ENCODE measurements at places on chromosomes 2 and 18.
A peak's percentile ranks its signal among the peaks of the same experiment; 100 is the strongest.

GRCh38 chr2:148538375-148538774 is 106.2 kb upstream of the EPC2 start:
- no peak for DNase-seq

DNA sequence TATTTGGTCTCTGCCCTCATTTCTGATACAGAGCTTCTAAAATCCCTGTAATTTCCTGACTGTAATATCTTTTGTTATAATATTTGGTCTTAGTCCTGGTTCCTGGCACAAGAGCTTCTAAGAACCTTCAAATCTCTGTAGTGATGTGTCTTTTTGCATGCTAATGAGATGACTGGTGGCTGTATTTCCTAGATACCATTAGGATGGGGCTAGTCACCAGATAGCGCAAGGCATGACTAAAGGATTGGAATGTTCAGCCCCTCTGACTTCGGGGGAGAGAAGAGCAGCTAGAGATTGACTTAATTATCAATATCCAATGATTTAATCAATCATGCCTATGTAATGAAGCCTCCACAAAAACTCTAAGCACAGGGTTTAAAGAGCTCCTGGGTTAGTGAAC is 620.8 kb upstream of the ACVR2A start:
- DNase-seq: no peak

- no peak for DNase-seq
Measured at GRCh38 chr2:31811482-31811881, 199.3 kb downstream of the MEMO1 start.

DNA sequence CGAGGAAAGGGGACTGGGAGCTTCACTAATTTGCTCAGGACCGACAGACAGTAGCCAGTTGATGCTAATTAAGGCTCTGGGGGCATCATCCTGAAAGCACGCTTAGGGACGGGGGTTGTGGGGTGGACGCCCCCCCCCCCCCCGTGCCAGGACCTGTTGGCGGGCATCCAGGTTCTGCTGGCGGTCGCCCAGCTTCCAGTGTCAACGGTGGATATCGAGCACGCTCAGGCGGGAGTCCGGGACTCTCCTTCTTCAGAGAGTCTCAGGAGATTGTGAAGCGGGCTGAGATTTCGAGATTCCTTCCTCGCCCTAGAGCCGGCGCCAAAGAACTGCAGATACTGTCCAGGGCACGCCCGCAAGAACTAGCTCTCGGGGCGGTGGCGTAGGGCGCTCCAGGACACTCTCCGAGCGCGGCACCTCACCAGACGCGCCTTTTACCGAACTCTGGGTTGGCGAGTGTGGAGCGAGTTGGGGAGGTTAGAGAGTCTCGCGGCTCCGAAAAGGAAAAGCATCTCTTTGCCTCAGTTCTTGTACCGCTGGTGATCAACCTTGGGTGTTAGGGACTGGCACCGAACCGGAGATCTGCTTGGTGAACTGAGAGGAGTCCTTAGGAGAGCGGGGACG is 5.6 kb downstream of the RAX start:
- no peak for DNase-seq

DNA sequence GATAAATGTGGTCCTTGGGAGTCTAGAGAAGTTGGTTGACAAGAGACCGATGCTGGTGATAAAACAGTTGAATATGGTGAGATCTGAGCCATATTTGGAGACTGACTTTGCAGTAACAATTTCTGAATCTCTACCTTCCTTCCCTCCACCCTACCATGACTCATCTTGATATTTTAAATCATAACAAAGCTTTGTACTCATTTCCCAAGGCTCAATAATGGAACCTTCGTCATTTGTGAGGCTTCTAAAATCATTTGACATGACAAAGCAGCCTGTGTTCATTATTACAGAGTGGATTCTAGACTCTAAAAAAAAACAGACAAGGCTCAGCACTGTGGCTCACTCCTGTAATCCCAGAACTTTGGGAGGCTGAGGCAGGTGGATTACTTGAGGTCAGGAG is 38.5 kb upstream of the PDCL3 start:
- DNase-seq: no peak

DNA sequence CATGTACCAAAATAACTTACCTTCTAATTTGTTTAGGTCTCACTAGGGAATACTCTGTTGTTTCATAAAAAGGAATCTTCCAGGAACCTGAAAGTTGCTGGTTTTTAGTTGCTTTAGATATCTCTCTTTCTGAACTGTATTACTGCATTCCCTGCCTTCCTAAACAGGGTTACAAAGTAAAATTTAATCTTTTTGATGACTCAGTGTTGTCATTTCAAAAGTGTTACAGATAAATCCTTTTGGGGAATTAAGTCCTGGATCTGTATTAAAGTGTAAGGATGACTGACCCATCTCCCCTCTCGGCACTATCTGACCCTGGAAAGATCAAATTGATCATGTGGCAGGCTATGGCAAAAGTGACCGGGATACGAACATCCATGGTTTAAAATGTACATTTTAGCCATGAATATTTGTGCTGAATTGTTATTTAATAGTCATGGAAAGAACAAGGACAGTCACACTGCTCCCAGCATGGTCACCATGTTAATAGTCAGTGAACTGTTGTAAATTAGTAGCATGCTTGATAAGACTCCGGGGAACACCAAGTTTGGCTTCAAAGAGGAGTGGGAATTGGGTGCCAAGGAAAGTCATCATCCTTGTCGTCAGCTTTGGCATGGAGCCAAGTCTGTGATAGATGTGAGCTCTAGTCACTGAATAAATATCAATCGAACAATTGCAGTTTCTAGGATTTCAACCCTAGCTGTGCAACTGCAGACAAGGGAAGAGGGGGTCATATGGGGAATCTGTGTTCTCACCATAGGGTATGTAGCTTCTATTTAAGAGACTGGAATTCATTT is 4.2 kb downstream of the PLEKHA3 start:
- DNase-seq: no peak

GRCh38 chr2:127740665-127741288 is 39.5 kb downstream of the SFT2D3 start:
- no peak for DNase-seq

DNA sequence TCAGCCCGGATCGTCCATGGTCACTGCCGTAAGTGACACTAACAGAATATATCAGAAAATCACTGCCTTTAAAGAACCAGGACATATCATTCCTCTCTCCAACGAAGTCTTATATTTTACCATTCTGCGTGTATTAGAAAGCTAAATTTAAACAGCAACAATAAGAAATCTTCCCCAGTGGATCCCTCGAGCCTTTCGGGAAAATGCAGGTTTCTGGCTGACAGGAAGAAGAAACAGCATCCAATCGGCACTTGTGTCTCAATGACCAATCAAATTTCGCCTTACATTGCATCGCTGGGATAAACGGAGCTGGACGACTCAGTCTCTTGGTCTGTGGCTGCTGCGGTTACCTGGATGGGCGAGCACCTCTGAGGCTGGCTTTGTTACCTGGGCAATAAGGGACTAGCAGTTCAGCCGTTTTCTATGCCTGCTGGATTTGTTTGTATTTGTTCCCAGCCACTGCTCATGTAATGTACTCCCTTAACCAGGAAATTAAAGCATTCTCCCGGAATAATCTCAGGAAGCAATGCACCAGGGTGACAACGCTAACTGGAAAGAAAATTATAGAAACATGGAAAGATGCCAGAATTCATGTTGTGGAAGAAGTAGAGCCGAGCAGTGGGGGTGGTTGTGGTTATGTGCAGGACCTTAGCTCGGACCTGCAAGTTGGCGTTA is at the start of gene DUSP19:
Gene DUSP19, plus strand, starts transcription at position 284 of the 675 bp plus-strand sequence. Its CDS starts 187 bp downstream, at position 471.
- peak; percentile 81 for DNase-seq

DNA sequence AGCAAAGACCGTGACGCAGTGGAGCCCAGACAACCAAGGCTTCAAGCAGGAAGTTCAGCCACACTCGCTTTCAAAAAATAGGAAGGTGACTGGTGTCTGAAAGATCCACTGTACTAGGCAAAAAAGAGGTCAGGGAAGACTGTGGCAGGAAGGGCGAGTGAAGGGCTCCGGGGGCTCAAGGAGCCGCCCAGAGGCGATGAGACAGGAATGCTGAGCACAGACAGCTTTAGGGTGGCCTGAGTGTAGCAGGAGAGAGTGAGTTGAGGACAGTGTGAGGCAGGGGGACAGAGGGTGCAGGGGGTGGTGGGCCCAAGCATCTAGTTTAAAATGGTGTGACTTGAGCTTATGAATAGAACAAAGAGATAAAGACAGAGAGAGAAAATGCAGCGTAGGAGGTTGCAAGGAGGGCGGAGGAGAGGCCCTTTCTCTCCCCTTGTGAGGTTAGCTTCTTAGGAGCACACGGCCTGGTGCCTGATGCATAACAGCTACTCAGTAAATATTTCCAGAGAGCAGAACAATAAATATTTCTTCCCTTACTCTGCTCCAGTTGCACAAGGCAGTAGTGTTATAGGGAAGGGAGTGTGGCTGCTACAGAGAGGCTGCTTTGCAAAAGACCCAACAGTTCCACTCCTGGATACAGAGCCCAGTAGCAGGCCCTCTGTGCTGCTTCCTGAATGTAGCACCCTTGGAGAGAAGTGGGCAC is 789.7 kb upstream of the RAB6C start:
- DNase-seq: no peak

DNA sequence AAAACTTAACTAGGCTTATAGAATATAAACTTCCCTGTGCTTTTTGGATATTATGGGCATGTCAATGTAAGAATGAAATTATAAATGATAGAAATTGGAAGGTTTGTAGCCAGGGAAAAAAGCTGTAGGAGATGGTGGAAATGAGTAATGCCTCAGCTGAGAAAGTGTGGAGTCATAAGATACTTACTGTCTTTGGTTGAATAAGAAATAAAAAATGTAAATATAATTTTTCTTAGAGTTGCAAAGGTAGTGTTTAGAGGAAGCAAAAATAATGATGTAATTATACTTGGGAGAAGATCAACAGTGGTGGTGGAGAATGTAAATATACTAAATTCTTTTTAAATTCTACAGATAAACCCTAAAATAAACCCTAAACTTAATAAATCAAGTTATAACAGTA is 26.2 kb upstream of the RND3 start:
- no peak for DNase-seq

DNA sequence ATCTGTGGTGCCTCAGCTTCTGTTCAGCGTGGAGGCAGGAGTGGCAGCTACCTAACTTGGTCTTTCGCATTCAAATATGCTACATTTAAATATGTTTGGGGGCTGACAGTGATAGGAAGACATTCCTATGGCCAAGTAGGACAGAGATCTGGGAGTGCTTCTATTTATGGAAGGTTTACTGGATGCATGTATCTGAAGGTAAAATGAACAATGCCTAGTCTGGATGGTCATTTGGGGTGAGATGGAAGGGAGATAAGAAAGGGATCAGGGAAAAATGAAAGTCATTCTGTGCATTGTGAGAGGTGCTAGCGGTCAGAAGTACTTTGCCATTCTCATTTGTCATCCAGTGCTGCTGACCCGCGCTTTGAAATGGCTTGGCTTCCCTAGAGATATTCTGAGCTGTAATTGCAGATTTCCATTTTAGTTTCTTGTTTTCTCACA is 300.9 kb upstream of the FBXO11 start:
- DNase-seq: no peak

- no peak for DNase-seq
Measured at GRCh38 chr2:221762496-221762895, 190.4 kb upstream of the EPHA4 start.

Measured in inflammatory macrophage treated with lipopolysaccharide for 4 hours (primary cell).